NCI-H1105 treated with DMSO at 0.1 percent for 48 hours (cell line): ENCODE measurements at places on chromosomes 13 and 19.
A peak's percentile ranks its signal among the peaks of the same experiment; 100 is the strongest.

GRCh38 chr13:20465218-20465879, 60.3 kb downstream of the CRYL1 start:
- DNase-seq = no peak

DNA sequence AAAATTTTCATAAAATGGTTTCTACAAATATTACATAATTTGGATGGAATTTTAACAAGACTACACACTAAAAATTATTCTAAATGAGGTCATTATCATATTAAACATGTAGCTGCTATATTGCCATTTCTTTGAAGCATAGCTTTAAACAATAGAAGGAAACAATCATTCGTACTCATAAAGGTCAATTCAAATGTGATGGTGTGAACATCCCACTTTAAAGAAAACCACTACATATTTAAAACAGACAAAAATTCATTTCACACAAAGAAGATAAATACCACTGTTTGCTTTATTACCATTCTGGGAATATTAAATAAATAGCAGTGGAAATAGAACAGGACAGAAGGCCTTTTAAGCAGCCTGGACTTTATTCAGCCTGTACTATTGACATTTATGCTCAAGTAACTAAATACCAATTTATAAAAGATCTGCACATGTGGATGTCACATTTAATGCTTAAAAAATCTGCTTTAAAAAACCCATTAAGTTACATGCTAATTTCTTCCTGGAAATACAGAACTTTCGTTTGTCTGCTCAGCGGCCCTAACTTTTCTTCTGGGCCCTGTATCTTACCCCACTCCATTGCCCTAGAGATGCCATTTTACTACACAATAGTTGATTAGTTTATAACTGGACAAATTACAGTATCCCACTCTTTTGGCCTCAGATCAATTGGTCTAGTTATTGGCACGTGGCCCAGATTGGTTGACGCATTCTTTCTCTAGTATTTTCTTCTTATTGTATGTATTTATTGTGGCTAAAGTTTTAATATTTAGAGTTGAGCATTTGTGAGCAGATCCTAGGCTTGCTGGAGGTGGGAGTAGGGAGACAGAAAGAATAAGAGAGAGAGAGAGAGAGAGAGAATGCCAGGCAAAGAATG, 215.1 kb upstream of the SPRY2 start:
- DNase-seq = no peak

DNA sequence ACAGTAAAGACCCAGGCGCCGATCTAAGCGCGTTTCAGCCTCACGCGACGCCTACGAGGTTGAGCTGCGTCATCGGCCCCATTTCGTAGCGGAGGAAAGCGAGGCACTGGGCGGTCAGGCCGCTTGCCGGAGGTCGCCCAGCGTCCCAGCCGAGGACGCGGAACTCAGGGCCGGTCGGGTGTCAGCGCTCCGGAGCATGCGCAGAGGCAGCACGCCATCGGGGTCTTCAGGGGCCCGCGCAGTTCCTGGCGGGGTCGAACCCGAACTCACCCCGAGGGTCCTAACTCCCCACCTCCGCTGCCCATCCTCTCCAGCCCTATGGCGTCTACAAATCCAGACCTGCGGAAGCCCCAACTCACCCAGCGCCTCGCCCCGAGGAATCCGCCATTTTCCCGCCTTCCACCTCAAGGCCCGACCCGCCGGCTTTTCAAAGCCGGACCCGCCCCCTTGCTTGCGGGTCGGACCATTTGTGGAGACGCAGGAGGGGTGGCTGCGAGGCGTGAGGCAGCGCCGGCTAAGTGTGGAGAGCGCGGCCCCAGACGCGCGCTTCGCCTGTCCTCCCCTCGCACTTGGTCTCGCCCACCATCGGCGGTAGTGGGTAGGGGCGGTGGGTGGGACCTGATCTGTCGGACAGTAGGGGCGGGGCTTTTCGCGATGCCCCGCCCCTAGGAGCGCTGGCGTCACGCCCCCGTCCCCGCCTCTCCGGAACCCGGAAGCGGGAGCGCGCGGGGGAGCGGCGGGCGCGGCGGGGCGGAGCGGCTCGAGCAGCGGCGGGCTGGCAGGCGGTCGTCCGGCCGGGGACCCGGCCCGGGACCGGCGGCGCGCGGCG, at the start of the genes HAUS8 and MYO9B:
Gene HAUS8, minus strand, starts transcription at position 418 of the 829 bp plus-strand sequence. Its CDS starts 30 bp downstream, at position 388.
Gene MYO9B, plus strand, starts transcription at position 743 of the 829 bp plus-strand sequence. CDS start 25,941 bp downstream, outside the sequence.
- DNase-seq = peak; percentile 96

- DNase-seq = peak; percentile 37
Measured at GRCh38 chr13:43936647-43937046, 56.9 kb downstream of the LACC1 start.

GRCh38 chr13:25136880-25137787, 35.0 kb downstream of the AMER2 start:
- no peak for DNase-seq

- no peak for DNase-seq
Measured at GRCh38 chr19:32453736-32454135, 48.2 kb downstream of the DPY19L3 start.

GRCh38 chr13:44489751-44490150, 86.4 kb downstream of the TSC22D1 start:
- DNase-seq = no peak

DNA sequence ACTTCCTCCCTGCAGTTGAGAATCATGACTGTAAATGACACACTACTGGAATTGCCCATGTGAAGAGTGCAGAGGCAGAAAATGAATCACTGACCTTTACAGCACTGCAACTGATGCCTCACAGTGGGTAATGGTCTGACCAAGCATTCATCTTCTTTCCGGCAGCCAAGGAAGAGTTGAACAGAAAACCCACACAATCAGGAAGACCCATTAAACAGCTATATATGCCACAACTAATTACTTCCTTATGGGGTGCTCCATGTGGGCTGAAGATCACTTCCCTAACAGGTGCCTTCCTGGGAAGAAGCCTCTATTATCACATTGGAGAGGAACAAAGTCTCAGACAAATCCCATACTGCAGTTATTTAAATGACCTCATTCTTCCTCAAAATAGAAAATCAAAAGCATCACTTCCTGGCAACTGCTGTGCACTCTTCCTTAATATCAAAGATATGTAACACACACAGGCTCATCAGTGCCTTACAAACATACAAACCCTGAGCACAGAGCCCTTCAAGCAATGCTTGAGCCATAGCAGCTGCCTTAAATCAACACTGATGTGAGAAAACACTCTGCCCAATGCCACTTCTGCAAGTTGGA, 45.8 kb downstream of the RUBCNL start:
- no peak for DNase-seq

- DNase-seq = no peak
Measured at GRCh38 chr19:44002212-44002565, 568 bp upstream of the ZNF230 start.

DNA sequence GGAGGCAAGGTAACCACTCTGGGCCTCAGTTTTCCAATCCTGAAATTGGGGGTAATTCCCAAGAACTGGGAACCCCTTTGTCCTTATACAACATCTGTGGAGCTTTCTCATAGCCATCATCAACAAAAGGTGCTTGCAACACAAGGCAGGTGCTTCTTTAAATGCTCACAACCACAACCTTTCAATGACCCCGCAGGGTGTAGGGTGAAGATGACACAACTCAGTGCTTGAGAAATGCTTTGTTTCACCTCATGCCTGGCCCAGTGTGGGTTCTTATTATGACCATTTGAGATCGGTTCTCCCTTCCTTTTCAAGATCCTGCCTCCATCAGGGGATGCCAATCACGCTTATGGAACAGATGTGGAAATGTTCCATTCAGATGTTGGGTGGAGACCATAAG, 8.4 kb downstream of the WIZ start:
- DNase-seq = no peak

DNA sequence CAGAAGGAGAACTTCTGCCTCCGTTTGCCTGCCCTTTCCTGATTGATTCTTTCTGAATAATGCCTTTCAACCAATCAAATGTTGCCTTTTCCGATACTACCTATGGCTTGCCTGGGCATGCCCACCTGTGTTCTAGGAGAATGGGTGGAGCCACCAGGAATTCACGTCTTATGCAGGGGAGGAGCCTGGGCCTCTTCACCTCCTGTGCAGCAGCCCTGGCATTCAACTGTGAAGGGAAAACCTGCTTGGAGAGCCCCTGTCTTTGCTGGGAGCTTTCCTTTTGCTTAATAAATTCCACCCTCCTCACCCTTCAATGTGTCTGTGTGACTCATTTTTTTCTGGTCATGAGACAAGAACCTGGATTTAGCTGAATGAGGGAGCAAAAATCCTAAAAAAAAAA, 730.7 kb downstream of the UQCRFS1 start:
- peak; percentile 6 for DNase-seq

GRCh38 chr19:35911790-35912189, 3.7 kb upstream of the TYROBP start:
- peak; percentile 40 for DNase-seq

GRCh38 chr19:19525611-19526380, 2.9 kb upstream of the YJEFN3 start:
- DNase-seq = no peak

DNA sequence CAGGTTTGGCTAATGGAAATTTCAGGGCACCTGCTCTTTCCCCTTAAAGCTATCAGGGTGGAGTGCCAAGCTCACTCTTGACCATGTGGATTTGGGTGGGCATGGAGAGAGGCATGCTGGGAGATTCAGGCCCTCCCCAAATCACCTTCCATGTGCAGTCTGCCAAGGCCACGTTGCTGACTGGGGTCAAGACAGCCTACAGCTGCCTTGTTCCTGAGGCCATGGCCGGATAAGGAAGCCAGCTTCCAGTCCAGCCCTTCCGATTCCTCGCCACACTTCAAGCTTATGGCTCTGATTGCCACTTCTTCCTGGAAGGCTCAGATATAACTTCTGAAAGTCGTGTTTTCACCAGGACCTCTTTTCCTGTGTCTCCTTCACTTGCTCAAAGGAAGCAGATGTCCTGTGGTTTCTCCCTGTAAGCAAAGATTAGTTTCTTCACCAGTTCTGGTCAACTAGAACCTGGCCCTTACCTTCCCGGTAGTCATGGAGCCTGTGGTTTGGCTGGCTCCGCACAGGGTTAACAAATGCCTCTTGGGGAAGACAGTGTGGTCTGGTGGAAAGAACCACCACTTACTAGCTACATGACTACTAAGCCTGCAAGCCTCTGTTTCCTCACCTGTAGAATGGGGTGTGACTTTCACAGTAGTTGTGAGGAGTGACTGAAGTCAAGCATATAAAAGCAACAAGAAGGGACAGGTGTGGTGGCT, 16.1 kb upstream of the TPT1 start:
- no peak for DNase-seq

GRCh38 chr19:47582320-47582909, 9.5 kb upstream of the ZNF541 start:
- no peak for DNase-seq

DNA sequence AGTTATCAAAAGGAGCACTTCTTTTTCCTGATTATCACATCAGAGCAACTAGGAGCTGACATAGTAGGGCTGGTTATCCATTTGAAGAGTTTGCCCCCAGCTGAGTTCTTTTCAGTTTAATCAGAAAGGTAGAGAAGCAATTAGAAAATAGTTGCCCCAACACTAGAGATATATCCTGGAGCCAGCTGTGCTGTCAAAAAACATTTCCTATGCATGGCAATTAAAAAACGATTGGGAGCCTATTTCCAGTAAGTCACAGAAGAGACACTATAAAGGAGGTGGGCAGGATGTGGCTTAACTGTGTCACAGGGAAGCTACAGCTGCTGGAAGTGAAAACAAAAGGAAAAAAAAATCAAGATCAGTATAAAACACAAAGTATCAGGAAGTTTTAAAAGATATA, 155.7 kb upstream of the SLITRK1 start:
- no peak for DNase-seq

DNA sequence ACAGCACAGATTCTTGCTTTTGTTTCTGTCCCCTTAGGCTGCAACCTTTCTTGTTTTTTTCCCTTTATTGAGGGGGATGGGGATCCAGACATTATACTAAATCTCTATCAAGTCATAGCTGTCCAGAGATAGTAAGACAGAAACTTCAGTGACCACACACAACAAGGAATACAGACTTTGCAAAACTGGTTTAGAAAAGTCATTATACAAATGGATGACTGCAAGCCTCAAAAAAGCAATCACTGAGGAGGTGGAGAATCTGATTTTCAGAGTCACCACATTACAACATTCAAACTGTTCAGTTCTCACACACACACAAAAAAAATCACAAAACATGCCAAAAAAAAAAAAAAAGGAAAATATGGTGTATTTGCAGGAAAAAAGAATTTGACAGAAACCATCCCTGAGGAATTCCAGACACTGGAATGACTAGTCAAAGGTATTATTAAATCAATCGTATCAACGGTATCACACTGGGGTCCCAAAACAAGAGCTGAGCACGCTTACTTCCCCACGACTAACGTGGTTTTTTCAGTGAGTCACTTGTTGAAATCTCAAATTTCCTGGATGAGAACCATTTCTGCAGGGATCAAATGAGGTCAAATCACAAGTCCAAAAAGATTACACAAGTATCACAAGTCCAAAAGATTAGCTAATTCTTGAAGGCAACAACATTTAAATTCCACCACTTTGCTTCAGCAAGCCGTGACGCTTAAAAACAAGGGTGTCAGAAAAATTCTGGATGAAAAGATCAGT, 41.2 kb downstream of the USP12 start:
- no peak for DNase-seq

- DNase-seq = no peak
Measured at GRCh38 chr13:111908361-111908760, 158.6 kb upstream of the SOX1 start.

DNA sequence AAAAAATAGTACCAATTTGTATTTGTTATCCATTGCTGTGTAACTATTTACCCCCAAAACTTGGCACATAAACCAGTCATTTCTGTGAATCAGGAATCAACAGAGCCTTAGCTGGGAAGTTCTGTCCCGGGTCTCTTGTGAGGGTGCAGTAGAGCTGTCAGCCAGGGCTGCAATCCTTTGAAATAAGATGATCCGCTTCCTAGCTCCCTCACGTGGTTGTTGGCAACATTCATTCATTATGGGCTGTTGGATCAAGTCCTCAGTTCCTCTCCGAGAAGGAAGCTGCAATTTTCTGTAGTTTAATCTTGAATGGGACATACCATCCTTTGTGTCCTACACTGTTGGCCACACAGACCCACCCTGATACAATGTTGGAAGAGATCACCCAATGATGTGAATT, 277.2 kb downstream of the SUCLA2 start:
- no peak for DNase-seq

DNA sequence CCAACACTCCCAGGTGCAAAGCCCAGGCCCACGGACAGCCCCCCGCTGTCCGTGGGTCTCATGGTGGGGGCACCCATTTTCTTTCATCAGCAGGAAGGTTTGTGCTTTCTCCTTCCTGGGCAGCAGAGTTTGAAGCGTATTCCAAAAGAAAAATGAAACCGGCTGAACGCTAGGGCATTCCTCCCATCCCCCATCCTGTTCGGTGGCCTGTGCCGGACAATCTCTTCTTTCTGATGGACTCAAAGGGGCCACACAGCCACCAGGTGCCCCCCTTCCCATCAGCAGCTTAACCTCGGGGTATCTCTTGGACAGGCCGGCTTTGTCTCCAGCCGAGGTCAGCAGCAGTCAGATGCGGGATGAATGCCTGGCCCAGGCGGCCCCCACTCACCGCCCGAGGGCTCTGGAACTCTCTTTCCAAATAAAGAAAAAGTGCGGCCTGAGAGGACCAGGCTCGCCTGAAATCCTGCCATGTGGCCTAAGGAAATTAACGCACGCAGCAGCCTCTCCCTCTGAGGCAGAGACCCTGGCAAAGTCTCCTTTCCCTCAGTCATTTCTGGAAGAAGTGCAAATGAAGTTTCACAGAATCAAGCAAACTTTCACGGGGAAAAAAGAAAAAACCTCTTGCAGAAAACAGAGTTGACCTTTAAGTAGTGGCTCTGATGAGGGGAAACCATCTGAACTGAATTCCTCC, 67.8 kb downstream of the RASA3 start:
- DNase-seq = no peak
